ENCODE measurements at places on chromosomes 4 and X.

- no peak for DNase-seq
Measured at GRCh38 chrX:67917421-67918010, 373.7 kb downstream of the AR start.

DNA sequence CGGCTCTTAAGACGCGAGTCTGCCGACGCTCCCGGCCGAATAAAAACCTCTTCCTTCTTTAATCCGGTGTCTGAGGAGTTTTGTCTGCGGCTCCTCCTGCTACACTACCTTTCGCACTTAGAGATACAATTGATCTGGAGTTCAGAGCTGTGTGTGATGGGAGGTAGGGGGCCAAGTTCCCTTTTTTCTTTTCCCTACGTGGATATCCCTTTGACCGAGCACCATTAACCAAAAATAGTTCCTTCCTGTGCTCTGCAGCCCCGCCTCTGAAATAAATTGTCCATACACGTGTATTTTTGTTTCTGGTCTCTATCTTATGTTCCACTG is 555 bp upstream of the PGM2 start:
- DNase-seq: no peak

DNA sequence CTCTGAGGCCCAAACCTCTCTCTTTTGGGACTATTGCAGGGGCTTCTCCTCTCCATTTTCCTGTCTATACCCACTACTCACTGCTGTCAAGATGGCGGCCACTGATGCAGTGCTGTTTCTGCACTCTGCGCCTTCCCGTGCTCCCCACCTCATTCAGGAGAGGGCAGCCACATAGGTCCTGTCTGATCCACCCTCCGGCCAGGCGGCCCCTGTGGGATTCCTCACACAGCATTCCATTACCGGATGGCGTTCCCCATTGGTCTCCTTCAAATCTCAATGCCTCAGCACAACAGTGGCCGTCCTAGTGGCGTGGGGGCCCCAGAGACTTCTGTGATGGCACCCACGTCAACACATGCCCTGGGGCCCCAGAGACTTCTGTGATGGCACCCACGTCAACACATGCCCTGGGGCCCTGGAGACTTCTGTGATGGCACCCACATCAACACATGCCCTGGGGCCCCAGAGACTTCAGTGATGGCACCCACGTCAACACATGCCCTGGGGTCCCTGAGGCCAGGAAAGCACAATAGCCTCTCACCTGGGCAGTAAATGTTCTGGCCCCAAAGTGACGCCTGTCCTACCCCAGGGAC is 7.3 kb downstream of the SPON2 start:
- no peak for DNase-seq

GRCh38 chrX:12970691-12971202 is 4.2 kb upstream of the TMSB4X start:
- peak; percentile 72 for DNase-seq

GRCh38 chr4:95250544-95251137 is 298.1 kb downstream of the UNC5C start:
- peak; percentile 65 for DNase-seq

DNA sequence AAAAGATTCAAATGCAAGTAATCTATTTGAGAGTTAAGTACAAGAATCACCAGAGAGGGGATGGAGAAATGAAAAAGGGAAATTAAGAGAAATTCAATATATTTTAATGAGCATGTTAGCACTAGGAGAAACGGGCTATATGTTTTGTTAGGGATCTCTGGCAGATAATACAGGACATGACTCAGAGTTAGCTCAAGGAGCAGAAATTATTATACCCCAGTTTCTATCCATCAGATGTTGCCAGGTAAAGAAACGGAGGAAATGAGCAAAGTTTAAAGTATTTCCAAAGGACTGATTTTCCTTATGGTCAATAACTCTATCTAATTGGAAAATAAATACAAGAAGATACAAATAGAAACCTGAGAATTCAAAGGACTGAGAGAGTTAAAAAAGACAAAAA is 867.6 kb downstream of the TRAM1L1 start:
- DNase-seq: no peak

GRCh38 chrX:24479924-24480323 is 14.8 kb downstream of the PDK3 start:
- DNase-seq: no peak

GRCh38 chr4:24768604-24769003 is 26.8 kb upstream of the SOD3 start:
- no peak for DNase-seq

- no peak for DNase-seq
Measured at GRCh38 chrX:153905481-153906095, 1.1 kb downstream of the AVPR2 start.

DNA sequence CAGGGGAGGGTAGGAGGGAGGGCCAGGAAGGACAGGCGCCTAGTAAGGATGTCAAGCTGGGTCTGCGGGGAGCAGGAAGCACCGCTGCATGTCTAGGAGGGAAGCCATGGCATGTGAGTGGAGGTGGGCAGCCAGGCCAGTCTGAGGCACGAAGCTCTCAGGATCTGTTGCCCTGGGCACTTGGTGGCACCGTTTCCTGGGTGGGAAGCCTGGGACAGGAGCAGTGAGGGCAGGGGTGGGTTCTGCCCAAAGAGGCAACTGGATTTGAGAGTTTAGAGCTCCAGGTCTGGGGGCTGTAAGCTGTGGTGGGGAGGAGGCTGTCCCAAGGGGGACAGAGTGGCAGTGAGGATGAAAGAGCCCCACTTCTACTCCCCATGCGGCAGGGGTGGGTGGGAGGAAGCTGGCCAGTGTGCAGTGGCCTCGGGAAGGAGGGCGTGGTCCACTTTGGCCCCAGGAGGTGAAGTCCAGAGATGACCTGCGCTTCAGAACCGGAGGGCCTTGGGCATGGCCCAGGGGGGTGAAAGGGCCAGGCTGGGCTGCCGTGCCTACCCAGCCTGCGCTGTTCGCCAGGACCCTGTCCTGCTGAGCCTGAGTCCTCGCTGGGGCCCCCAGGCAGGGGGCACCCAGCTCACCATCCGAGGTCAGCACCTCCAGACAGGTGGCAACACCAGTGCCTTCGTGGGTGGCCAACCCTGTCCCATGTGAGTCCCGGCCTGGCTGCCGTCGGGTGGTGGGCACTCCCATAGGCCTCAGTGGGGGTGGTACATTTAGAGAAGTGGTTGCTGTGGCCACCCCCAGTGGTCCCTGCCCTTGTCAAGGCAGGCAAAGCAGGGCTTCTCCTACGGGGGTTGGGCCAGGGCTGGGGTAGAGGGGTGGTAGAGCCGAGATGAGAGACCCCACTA is 8.3 kb upstream of the SRPK3 start:
- no peak for DNase-seq

- no peak for DNase-seq
Measured at GRCh38 chr4:176608346-176608745, 184.4 kb downstream of the VEGFC start.

DNA sequence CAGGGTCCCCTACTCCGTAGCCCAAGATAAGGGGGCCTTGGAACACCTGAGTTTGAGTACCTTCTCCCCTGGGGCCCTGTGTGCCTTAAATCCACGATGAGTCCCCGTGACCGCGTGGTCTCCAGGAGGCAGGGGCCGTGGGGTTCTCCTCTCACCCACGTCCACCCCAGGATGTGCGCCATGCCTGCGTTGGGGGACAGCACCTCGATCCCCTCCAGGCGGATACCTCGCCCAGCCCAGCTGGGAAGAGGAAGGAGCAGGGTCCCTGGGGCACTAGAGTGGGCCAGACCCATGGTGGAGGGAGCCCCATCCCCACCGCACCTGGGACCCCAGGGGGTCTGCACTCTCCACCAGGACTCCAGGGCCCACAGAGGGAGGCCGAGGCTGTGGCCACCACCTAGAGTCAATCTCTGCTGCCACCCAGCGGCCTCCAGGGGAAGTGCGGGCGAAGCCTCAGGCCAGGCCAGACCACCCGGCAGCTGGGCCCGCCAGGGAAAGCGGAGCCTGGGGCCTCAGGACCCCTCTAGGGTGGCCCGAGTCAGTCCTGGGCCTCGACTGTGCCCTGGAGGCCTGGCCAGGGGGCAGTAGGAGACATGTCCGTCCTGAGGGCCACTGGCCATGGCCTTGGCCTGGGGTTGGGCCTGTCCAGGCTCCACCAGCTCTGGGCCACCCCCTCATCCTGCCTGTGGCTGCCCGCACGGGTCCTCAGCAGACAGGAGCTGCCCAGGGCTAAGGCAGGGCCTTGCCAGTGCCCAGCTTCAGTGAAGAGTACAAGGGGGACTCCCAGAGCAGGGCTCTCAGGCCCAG is 55.0 kb downstream of the FAM53A start:
- DNase-seq: peak; percentile 21

DNA sequence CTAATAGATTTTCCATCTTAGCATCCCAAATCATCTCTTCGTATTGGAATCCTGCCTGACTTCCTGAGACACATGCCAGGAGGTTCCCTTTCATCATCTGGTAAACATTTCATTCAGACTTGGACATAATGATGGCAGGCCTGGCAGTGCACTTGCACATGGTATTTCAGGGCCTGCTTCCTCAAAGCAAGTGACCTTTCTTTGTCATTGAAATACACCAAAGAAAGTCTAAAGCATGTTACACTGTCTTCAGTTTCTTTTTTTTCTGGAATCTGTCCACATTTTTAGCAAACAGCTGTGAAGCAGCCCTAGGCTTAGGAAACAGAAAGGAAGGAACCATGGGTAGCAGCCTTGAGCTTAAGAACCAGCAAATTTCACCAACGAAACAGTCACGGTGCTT is 205.9 kb upstream of the VCX start:
- no peak for DNase-seq

DNA sequence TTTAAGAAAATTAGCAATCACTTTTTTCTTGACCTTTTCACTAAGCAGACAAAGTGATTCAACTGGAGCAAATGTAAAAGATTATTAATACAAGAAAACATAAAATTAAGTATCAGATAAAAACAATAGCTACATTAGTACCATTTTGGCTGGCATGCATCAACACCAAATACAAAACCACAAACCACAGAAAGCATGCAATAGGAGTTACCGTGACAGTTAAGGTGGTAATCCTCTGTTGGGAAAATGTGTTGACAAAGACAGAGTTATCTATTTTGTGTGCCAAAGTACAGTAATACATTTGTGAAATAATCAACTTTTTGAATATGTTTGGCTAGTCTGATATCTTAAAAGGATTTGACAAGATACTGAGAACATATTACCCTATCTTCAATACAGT is 89.8 kb upstream of the ETNPPL start:
- no peak for DNase-seq

DNA sequence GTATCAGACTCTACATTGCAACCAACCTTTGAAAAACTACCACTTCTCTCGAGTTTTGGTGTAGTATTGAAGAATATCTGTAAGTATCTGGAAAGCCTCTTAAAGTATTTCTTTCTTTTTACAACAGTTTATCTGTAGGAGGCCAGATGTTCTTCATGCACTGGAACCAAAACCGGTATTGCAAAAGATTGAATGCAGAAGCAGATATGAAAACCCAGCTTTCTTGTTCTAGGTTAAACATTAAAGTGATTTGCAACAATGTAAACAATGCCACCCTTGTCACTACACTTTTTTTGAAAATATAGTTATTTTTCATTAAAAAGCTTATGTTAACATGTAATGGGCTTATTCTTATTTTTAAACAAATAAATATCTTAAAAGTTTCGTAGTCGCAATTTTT is 27.2 kb downstream of the PLS3 start:
- no peak for DNase-seq

- DNase-seq: no peak
Measured at GRCh38 chrX:20325786-20326388, 59.2 kb upstream of the RPS6KA3 start.

GRCh38 chr4:56252561-56253152 is 134.6 kb downstream of the AASDH start:
- no peak for DNase-seq

GRCh38 chr4:116849620-116850019 is 235.8 kb downstream of the TRAM1L1 start:
- DNase-seq: no peak

DNA sequence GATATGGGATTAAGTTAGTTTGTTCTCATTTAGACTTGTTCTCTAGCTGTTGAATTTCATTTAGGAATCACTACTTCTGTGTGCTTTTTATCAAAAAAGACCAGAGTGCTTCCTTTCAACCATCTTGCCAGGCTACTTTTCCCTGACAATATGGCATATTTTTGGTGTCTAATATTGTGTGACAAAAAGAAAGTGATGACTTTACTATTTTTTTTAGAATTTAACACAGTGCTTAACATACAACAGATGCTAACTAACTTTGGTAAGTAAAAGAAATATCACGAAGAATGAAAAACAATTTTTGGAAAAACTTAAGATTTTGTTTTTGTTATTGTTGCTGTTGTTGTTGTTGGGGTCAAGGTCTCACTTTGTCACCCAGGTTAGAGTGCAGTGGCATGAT is 462.2 kb upstream of the PABPC4L start:
- DNase-seq: no peak

GRCh38 chrX:154074199-154074598 is 23.3 kb downstream of the MECP2 start:
- DNase-seq: peak; percentile 87

DNA sequence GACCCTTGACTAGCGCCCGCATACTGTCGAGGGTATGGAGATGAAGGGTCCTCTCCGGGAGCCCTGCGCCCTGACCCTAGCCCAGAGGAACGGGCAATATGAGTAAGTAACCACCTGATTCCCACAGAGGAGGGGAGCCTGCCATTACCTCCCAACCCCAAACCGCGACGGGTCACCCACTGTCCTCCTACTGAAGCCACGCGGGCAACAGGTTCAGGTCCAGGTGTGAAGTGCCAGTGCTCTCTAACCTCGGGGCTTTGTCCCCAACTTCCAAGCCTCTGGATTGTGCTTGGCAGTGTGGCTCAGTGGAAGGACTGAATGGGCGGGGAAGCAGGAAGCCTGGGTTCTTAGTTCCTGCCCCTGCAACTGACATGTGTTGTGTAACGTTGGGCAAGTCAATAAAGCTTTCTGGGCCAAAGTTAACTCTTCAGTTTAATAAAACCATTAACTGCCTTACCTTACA is 694 bp downstream of the OCRL start:
- DNase-seq: peak; percentile 31

- no peak for DNase-seq
Measured at GRCh38 chr4:8504279-8505007, 63.9 kb downstream of the TRMT44 start.

DNA sequence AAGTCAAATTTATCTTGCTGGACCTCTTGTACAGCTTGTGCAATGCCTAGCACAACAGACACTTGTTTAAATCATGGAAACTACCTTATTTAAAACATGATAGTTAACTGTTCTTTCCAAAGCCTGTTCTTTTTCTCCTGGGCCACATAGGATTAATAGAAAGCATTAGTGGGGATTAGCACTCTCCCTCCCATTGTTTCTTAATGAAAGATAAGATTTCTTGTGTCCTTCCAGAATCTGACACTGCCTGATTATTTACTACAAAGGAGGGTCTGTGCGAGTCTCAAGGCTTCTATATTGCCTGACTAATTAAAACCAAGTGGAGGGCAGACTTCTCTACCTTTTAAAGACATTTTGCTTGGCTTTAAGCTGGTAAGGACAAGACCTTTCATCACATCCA is 8.5 kb upstream of the ELMOD2 start:
- no peak for DNase-seq

GRCh38 chr4:91567594-91567993 is 736.2 kb upstream of the GRID2 start:
- DNase-seq: no peak

GRCh38 chr4:159297091-159297490 is 194.2 kb downstream of the RAPGEF2 start:
- no peak for DNase-seq

All from M059J (cell line).